ENCODE measurements at places on chromosomes 4 and X.

- ATAC-seq: no peak
Measured at GRCh38 chr4:184193556-184194525, 23.8 kb downstream of the ENPP6 start.

GRCh38 chrX:119398974-119399771, at the start of gene SLC25A43:
SLC25A43 (plus strand) TSS chrX:119399336; CDS start chrX:119399404, 68 bp downstream.
- peak; percentile 82 for ATAC-seq

DNA sequence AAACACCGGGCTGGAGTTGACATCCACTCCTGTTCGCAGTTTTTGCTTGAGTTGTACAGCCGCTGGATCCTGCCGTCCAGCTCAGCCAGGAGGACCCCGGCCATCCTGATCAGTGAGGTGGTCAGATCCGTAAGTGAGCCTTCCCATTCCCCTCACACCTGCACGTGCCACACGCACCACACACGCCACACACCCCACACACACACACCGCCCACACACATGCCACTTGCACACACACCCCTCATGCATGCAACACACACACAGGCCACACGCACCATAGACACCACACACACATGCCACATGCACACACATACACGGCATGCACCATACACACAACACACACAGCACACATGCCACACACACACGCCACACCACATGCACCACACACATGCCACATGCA, 20.1 kb upstream of the MSANTD1 start:
- no peak for ATAC-seq

- ATAC-seq: no peak
Measured at GRCh38 chrX:69555481-69556041, 51.4 kb downstream of the NALF2 start.

DNA sequence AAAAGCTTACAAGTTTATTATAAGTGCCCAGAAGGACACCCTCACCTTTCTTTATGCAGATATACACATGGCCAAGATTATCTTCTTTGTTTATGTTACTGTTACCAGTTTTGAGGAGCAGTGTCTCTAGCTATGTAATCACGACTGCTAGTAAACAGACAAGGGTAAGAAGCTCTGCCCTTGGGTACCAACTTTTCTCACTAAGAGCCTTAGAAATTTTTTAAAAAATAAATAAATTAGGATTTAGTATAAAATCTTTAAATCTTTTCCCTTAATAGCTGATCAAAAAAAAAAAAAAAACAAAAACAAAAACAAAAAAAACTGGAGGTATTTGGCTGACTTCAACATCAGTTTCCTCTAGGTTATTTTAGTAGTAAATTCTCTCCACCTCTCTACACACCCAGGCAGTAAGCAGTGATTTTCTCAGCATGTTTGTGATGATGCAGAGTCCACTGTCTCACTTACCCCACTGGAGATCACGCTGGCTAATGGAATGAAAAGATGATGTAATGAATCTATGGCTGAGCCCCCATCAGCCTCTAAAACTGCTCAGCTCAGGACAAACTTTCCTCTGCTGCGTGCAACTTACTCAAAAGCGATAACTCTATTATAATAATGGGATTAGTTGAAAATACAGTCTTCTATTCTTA, 125.9 kb downstream of the FRYL start:
- ATAC-seq: peak; percentile 19

GRCh38 chr4:123133397-123134050, 211.1 kb upstream of the NUDT6 start:
- no peak for ATAC-seq

DNA sequence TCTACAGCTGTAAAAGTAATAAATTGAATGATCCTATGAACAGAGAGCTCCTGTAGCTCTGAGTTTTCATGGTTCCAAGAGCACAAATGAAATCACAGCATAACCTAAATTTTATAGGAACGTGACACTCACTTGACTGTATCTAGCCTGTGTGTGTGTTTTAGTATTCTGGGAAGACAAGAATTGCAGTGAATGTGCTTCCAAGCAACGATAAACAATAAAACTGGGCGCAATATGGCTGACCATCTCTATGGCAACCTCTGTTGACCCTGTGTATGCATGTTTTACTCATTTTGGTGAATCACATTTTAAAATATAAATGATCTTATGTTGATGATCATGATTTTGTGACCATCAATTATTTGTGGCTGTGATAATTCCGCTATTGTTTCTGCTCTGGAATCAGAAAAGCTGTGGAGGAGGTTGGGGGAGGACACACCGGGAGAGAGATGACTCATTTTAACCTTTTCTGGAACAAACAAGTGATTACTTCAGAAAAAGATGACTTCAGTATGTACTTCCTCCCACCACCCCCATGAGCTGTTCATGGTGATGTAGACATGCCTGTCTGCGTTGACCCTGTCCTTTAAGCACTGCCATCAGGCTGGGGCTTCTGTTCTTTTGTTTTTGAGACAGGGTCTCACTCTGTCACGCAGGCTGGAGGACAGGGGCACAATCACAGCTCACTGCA, 31.8 kb downstream of the USP11 start:
- no peak for ATAC-seq

- no peak for ATAC-seq
Measured at GRCh38 chr4:4480685-4481398, 61.0 kb downstream of the STX18 start.

DNA sequence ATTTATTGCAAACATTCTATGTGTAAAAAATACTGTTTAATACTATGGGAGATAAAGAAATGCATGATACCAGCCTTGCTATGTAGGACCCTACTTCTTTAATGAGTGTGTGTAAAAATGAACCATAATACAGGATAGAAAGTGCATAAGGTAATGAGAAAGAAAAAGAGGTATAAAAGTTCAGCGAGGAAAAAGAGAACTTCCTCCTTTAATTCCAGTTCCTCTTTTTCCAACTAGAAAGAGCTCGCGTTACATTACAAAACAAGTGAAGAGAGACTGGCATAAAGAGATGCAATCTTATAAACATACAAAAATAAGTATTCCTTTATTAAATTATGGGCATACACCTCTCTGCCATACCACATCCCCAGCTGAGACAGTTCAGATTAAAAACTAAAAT, 77.4 kb downstream of the ANKRD17 start:
- ATAC-seq: no peak

- no peak for ATAC-seq
Measured at GRCh38 chrX:110321670-110322069, 3.8 kb upstream of the AMMECR1 start.

DNA sequence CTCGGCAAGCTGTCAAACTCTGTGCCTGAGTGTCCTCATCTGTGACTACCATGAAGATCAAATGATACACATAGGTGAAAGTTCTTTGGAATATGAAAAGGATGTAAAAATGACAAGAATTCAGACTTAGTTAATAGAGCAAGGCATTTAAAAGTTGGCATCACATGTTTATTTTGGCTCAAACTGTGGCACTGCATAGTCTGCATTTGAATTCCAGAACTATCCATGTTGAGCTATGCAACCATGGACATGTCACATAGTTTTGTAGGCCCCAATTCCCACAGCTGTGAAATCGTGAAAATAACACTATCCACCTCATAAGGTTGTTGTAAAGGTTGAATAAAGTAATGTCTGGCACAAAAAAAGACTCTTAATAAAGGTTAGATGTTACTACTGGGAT, 33.9 kb downstream of the AFF2 start:
- ATAC-seq: no peak

GRCh38 chrX:10360116-10360515, 203.3 kb downstream of the CLCN4 start:
- ATAC-seq: no peak

DNA sequence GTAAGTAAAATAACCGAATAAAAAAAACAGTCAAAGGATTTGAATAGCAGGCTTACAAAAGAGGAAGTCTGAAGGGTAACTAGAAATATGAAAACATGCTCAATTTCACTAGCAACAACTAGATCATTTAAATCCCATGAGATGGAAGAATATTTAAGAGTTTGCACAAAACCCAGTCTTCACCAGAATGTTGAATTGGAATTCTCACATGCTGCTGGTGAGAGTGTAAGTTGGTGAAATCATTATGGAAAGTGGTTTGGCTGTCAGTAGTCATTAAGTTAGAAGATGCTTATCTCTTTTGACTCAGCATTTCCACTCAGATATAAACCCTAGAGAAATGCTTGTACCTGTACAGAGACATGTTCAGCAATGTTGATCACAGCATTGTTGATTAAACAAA, 110.1 kb downstream of the PGRMC2 start:
- no peak for ATAC-seq

DNA sequence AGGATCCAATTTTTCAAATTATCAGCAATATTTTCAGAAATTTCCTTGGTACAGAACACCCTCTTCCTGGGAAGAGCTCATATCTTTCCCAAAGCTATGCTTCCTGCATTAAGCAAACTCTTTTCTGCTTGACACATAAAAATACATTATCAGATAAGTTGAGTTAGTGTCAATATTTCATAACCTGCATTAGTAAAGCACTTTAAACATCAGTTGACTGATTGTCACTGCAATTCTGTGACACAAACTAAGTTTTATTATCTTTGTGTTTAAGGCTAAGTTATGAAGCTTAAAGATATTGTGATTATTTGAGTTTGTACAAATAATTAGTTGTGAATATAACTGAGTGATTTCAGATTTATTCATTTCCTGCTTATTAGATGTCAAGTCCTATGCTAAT, 1045.4 kb upstream of the GRID2 start:
- ATAC-seq: no peak

- ATAC-seq: no peak
Measured at GRCh38 chr4:8120501-8120900, 38.1 kb downstream of the ABLIM2 start.

DNA sequence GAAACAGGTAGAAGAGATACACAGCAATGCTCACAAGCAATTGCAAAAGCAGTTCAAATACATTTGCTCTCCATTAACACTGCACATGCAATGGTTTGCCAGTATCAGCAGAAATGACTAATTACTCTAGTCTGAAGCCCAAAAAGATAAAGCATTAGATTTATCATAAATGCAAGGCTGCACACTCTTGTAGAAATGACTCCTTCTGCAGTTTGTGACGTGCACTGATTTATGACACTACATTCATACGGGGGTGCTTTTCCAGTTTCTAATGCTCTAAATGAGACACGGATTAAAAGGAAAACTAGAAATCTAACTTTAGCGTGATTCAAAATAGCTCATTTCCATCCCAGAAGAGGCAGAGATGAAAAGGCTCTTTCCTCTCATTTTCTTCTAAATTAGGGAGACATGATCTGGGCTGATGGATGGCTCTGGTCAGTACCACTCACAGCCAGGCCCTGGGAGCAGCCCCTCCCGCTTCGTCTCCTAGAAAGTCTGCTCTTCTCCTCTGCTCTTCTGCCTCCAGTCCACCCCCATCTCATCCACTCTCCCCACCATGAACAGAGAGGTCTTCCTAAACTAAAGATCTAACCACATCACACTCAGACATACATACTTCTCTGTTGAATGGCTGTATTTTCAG, 33.2 kb downstream of the PPP2R2C start:
- ATAC-seq: no peak

DNA sequence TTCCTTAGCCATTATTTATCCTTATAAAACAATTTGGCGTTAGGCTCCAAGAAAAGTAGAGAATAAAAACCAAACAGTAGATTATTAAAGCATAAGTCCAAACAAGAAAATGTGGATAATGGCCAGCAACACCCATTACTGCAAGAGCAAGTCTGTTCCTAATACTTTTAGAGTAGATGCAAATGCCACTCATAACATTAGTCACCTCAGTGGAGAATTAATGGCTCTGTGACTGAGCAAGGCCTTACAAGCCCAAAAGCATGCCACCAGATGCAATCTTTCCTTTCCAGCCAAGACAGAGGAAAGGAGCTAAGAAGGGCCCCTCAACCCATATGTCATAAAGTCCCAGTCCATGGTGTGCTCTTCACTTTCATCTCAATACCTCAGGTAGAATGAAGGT, 373.8 kb downstream of the OPHN1 start:
- ATAC-seq: no peak

DNA sequence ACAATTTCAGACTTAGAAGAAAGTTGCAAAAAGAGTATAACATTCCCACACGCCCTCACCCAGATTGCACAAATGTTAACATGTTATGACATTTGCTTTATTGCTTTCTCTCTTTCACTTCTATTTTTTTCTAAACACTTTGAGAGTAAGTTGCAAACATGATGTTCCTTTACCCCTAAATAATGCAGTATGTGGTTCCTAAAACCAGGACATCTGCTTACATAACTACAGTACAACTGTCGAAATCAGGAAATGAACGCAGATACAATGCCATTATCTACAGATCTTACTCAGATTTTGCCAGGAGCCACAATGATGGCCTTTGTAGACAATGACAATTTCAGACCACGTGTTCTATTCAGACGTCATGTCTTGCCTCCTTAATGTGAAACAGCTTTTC, 22.4 kb downstream of the SH3TC1 start:
- peak; percentile 71 for ATAC-seq

GRCh38 chr4:182826391-182826790, 90.8 kb downstream of the DCTD start:
- no peak for ATAC-seq

GRCh38 chr4:8391972-8392371, 48.6 kb downstream of the ACOX3 start:
- peak; percentile 65 for ATAC-seq

- ATAC-seq: no peak
Measured at GRCh38 chrX:2626750-2627149, 64.3 kb upstream of the CD99 start.

DNA sequence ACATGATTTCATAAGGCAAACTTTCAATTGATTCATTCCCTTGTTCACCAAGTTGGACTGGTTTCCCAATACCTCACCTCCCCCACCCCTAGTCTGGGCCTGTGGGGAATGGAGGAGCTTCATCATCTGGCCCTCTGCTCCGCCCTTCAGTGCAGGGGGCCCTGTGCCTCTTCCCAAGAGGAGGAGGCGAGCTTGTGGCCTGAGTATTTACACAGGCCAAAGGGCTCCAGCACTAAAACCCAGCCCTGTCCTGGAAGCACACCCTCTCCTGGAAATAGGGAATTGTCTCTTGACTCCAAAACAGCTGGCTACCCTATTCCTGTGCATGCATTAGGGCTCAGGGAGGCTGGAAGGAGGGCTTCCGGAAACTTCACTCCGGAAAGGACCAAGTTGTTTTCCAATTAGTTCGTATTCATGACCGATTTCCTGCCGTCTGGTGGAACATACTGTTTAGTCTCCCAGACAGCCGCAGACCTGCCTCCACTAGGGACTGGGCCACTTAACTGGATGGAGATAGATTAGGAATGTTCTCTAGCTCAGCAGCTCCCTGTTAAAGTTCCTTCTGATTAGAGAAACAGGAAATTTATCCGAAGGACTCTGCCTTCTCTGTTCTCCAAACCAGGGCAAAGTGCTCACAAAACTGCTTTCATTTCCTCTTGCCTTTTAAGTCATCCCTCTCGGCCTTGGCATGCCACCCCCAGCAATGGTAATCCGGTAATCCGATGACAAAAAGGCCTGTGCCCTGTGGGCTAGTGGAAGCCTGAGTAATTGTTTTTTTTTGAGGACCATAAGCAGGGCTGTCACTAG, 5.8 kb downstream of the SRPX2 start:
- peak; percentile 91 for ATAC-seq

- ATAC-seq: peak; percentile 70
Measured at GRCh38 chr4:57080781-57081650, 29.2 kb downstream of the IGFBP7 start.
